Mucosa of gallbladder (tissue), 1 donor: ENCODE measurements at places on chromosomes 4 and X. TPM values are rescaled to one million over a fixed set of nuclear protein-coding genes. Genes with fewer than 3 reads are reported as not detected.

Gene RPS3A
- 1,287 TPM for total RNA-seq

Gene MAPK10
- total RNA-seq = 45.0 TPM

Gene CLNK
- total RNA-seq = 0.14 TPM

Gene AMBN
- not detected for total RNA-seq

Gene EREG
- total RNA-seq = 5.7 TPM

Gene TRIM75
- total RNA-seq = not detected

Gene IQCM
- not detected for total RNA-seq

Gene NPY2R
- 0.06 TPM for total RNA-seq

Gene SPATA4
- 0.29 TPM for total RNA-seq

DNA sequence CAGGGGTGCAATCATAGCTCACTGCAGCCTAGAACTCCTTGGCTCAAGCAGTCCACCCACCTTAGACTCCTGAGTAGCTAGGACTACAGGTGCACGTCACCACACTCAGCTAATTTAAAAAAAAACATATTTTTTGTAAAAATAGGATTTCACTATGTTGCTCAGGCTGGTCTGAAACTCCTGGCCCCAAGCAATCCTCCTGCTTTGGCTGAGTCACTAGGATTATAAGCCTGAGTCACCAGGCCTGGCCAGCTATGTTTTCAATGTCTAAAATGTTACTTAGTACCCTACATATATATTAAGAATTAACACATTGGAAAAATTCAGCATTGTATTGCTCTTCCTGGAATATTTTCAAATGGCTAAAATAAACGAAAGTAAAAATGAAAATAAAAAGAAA lies 37.5 kb downstream of the PNPLA4 start:
- DNase-seq = no peak

DNA sequence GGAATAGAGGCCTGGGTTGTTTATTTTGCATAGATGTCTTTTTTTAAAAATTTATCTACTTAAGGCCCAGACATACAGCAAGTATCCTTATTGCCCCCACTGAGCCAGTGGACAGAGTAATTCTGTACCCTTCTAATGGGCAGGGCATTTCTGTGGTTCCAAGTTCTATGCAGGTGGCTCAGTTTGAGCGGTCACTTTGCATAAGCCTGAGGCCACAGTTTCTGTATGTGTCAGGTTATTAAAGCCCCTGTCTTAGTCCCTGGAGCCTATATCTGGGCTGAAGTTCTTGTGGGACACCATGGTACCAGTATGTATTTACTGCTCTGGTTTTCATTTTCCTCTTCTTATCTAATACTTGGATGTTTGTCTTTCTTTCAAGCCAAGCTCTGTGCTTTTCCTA lies 168.8 kb downstream of the MID1IP1 start:
- no peak for DNase-seq

DNA sequence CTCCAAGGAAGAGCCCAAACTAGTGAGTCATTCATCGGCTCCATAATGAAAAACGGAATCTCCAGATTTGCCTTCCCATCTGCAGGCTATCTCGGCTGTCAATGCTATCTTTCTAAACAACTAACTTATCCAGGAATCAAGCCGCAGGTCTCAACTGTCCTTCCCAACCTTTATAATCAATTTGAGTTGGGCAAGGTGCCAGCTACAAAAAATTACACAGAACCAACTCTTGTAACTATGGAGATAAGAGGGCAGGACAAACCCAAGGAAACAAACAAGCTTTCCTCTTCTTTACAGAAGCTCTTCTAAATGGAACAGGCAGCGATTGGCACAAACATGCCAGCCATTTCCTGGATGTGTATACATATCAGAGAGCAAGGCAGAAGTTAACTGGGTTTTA lies 61.2 kb upstream of the RAI2 start:
- peak; percentile 38 for DNase-seq

- peak; percentile 29 for DNase-seq
These were observed 1.3 kb downstream of the CAMK2D start for GRCh38 chr4:113760094-113760794.

- no peak for DNase-seq
These were observed 126.7 kb upstream of the CENPE start for GRCh38 chr4:103324811-103325210.

GRCh38 chrX:154515090-154515965 lies 704 bp downstream of the FAM3A start:
- DNase-seq = no peak

DNA sequence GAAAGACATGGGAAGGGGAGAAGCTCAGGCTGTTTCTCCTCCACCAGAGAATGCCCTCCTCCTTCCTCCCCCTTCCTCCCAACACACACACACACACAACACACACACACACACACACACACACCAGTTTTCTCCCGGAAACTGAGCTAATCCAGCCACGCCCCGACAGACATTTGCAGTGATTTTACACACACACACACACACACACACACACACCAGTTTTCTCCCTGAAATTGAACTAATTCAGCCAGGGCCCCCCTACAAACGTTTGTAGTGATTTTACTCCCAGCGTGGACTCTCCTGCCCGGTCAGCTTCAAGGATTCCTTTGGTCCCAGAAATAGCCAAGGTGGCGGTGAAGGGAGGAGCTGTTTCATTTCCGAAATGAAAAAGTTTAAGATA lies 32.9 kb upstream of the STX18 start:
- peak; percentile 71 for DNase-seq

DNA sequence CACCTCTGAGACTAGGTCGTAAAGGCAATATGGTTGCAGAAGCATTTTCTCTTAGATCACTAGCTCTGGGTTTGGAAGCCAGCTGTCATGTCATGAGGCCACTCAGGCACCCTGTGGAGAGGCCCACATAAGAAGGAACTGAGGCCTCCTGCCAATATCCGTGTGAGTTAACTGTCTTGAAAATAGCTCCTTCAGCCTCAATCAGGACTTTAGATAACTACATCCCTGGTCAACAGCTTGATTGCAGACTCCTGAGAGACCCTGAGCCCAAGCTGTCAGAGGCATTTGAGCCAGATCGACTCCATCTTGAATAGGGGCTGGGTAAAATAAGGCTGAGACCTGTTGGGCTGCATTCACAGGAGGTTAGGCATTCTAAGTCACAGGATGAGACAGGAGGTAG lies 15.1 kb upstream of the REPS2 start:
- no peak for DNase-seq

GRCh38 chr4:77742054-77742453 lies 77.1 kb downstream of the CNOT6L start:
- no peak for DNase-seq

DNA sequence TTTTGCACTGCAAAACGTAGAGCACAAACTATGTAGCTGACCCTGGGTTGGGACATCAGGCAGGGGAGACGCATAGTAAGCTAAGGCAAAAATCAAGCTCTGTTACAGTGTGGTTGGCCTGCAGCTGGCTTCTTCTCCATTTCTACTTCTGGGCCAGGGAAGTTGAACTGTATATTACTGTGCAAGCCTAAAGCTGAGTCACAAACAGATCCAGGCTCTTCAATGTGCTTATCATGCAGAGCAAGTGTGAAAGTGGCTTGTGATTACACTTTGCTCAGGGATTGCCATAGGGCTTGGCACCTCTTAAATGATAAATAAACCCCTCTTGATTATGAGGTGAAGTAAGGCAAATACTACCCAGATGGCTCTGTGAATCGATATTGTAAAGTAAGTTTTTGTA lies 40.5 kb downstream of the CLDN34 start:
- no peak for DNase-seq

GRCh38 chrX:38701073-38701472 lies 100.2 kb upstream of the MID1IP1 start:
- no peak for DNase-seq

GRCh38 chr4:54645830-54646229 lies 11.9 kb upstream of the KIT start:
- DNase-seq = no peak

GRCh38 chr4:122976111-122976510 lies 53.7 kb upstream of the NUDT6 start:
- no peak for DNase-seq

GRCh38 chrX:135591871-135592270 lies 71.4 kb downstream of the INTS6L start:
- DNase-seq = no peak

DNA sequence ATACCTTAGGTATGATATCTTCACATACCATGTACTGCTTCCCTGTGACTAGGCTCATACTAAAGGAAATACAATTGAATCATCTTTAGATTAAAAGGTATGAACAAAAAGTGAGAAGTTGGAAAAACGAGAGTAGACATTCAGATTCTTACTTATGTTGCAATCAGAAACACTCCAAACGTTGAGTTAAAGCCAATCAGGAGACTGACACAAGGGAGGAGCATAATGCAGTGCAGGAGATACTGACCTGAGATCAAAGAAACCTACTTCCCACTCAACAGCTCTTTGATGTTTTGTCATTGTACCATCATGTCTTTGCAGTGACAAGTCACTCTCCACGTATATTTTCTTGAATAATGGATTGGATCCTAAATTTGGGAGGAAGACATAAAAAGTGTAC lies 8.9 kb upstream of the PCDH18 start:
- no peak for DNase-seq

DNA sequence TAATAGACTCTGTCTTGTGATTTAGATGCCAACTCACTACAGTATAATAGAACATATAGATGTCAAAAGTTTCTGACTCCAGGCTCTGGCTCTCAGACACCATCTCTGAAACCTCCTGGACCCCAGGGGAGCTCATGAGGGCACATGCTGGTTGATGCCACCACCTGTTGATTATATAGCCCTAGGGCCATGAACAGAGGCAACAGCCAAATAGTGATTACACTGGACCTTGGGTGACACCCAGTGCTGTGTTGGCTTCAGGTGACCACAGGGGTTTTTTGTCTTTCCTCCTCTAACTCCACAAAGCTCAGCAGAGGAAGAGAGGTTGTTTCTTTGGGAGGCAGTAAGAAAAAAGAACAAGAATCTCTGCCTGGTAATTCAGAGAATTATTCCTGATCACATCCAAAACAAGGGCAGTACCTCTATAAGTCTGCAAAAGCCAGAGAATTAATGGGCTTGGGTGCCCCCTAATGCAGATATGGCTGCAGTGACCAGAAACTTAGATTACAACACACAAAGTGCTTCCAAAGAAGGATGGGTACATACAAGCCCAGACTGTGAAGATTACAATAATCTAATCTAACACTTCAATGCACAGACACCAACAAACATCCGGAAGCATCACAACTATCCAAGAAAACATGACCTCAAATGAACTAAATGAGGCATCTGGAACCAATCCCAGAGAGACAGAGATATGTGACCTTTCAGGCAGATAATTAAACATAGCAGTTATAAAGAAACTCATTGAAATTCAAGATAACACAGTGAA lies 1920.6 kb downstream of the ARAP2 start:
- DNase-seq = no peak
